ENCODE measurements at places on chromosomes 7 and 10.

- no peak for DNase-seq
Measured at GRCh38 chr7:119578116-119578515, 694.9 kb upstream of the KCND2 start.

GRCh38 chr10:78547397-78547796, 513.7 kb downstream of the RPS24 start:
- no peak for DNase-seq

DNA sequence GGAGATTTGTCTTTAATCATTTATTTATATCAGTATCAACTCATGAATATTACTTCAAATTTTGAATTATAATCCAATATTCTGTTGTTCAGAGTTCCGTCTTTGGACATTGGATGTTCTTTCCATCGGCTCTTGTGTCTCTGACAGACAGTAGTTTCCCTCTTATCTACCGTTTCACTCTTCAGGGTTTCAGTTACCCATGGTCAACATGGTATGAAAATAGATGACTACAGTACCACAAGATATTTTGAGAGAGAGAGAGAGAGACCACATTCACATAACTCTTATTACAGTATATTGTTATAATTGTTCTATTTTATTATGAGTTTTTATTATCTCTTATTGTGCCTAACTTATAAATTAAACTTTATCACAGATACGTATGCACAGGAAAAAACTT, 6.8 kb downstream of the SHTN1 start:
- DNase-seq, result no peak

- DNase-seq, result no peak
Measured at GRCh38 chr7:81845744-81846241, 75.9 kb upstream of the HGF start.

DNA sequence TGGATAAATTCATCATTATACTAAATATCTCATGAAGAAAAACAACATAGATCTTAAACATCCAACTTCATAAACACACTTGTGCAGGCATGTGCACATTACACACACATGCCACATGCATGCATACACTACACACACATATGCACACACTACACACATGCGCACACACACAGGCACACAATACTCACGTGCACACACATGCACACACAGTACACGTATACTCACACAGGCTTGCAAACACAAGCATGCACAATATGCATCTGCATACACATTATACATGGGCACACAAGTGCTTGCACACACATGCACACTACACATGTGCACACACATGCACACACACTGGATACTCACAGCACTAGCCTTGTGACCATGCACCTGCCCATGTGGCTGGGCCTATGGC, 105.2 kb downstream of the ADARB2 start:
- no peak for DNase-seq

DNA sequence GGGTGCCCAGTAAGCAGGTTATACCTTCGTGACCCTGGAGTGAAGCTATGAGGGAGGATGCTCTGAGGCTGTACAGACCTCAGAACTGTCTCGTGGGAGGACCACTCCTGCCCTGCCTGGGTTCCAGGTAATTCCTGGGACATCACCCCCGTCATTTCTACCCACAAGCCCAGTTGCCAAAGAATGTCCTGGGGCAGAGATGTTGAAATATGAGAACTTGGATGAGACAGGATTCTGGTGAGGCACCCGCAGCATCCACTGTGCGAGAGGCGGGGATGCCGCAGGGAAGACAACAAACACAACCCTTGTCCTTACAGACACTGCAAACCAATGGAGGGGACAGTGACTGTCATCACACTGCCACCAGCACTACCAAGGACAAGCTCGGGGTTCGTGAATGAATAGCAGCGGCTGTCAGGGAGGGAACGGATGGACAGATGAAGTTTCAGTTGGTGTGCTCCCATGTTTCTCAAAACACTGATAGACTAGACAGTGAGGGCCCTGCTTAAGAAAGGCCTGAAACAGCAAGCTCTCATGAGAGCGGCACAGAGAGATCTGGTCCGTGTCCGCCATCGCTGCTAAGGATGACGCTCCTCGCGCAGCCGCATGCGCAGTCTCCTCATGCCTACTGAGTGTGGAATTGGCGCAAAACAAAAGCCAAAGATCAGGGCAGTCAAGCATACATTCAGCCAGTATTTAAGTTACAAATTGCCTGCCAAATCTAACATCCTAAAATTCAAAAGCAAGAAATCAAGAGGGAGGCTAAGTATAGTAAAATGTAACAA, 82.0 kb upstream of the RHEB start:
- DNase-seq, result no peak

GRCh38 chr7:1661461-1661860, 8.6 kb upstream of the ELFN1 start:
- DNase-seq, result no peak

DNA sequence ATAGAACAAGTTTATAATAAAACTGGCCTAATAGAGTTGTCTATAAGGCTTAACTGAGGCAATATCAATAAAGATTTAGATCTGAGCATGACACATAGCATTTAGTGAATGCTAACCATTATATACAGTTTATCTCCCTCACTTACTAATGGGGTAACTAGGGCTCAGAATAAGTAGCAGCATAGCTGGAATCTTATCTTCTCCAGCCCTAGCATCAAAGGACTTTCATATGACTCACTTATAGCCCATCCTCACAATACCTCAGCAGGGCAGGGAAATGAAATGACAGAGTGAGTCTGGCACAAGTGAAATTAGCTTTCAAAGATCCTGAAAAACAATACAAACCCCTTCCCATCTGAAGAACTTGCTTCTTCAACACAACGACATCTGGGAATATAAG, 362.9 kb downstream of the KIF20B start:
- no peak for DNase-seq

- no peak for DNase-seq
Measured at GRCh38 chr7:5550385-5550784, 126.8 kb upstream of the TNRC18 start.

- no peak for DNase-seq
Measured at GRCh38 chr7:42745357-42746059, 166.4 kb downstream of the C7orf25 start.

GRCh38 chr10:67670401-67670800, 25.6 kb downstream of the CTNNA3 start:
- DNase-seq, result no peak

- DNase-seq, result no peak
Measured at GRCh38 chr10:95457319-95457886, 103.8 kb downstream of the SORBS1 start.

GRCh38 chr10:46515793-46516192, 40.7 kb downstream of the GPRIN2 start:
- DNase-seq, result no peak

GRCh38 chr10:35463105-35463867, 127.0 kb downstream of the CCNY start:
- DNase-seq, result no peak

DNA sequence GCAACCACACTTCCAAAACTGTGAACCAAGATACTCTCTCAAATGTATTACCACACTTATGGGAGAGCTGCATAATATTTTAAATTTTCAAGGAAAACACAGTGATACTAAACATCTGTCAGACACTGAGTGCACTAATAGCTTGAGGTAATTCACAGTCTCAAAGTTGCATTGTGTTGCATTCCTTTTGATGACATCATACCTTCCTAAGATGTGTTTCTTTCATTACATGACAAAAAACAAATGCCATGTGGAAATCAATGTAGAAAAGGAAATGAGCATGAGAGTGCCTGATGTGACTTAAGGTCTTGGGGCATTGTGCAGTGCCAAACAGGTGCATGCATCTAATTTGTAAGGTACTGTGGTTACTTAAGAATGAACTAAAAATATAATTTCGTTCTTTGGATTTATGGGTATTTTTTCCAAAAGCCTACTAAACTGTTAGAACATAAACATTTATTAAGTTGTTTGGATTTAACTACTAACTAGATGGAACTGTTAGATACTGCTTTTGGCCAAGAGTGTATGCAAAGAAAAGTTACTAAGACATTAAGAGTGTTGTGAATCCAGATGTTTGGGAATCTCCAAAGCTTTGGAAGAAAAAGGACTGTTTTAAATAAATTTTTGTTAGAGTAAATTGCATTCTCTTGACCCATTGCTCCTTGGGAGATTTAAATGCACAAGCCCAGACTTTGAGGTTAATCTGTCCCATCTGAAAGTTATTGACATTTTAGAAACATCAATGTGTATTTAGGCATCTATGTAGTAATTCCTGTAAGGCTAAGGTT, 496.2 kb upstream of the SEMA3D start:
- no peak for DNase-seq

DNA sequence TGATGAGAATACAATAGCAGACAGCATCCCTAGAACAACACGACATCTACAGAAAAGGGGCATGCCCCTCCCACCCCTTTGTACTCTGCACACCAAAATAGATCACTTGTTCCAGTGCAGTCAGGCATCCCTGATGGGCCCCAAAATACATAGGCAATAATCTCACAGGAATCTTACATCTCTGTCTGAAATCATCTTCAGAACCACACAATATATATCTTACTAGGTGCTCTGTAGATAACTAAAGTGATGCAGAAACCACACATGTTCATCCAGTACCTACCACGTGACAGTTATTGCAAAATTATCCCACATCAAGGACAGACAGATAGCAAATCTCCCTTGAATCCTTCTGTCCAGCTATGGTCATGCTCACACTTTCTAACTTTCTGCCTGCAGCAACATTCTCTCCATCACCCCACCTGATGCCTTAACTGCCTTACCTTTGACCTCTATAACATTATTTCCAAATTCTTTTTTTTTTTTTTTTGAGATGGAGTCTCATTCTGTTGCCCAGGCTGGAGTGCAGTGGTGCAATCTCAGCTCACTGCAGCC, 30.7 kb downstream of the ST8SIA6 start:
- no peak for DNase-seq

DNA sequence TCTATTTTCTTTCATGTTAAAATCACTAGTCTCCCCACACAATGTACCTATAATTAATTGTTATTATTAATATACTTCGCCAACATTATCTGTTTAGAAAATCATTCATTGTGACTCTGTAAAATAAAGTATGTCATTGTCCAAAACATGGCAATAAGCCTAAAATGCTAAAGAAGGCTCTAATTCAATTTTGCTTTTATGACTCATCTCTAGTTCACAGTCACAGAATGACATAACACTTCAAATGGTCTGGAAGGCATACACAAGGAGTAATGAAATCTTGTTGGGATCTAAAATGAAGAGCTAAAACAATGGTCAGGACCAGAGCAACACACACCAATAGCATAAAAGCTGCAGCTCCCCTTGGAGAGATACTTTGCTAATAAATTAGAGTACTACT, 505.8 kb downstream of the GPAM start:
- DNase-seq, result no peak

DNA sequence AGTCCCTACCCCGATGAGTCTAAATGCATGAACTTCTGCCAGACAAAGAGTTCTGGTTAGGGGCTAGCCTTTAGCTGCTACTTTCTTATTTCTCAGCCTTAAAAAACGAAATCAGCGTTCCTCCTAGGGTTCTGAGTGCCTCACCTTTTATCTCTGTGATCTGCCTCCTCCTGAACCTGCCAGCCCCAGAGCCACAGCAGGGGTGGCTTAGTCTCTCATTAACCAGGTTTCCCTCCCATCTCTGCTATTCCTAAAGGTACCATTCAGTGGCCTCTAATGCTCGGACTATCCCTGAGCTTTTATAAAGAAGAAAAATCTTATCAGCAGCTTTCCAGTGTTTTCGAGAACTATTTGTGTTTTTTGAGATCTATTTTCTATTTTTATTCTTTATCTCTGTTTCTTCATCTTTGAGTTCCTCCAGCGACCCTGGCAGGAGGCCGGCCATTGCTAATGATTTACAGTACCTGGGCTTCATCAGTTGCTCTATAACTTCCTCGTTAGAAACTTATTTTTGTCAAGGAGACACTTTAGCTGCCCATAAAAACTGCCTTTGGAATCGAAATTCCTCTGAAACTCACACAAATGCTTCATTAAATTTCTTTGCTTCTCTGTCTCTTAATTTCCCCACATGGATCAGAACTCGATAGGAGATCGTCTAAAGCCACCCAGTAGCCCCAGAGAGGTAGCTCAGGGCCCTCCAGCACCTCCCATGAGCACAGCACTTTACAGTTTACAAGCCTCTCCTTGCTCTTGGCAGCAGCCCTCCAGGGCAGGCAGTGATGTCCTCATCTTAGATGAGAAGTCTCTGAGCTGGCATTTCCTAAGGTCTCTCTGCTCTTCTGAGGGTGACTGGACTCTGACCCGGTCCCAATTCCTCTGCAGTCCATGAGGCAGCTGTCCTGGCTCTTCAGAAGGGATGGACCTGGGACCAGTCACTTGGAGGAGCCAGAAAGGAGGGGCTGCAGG, 149.1 kb downstream of the EBF3 start:
- no peak for DNase-seq

GRCh38 chr10:86102451-86102850, 264.1 kb downstream of the GRID1 start:
- no peak for DNase-seq

GRCh38 chr10:126937026-126937425, 31.8 kb downstream of the DOCK1 start:
- DNase-seq, result no peak

GRCh38 chr10:45001381-45002148, 842 bp downstream of the ZNF22 start:
- DNase-seq, result no peak

DNA sequence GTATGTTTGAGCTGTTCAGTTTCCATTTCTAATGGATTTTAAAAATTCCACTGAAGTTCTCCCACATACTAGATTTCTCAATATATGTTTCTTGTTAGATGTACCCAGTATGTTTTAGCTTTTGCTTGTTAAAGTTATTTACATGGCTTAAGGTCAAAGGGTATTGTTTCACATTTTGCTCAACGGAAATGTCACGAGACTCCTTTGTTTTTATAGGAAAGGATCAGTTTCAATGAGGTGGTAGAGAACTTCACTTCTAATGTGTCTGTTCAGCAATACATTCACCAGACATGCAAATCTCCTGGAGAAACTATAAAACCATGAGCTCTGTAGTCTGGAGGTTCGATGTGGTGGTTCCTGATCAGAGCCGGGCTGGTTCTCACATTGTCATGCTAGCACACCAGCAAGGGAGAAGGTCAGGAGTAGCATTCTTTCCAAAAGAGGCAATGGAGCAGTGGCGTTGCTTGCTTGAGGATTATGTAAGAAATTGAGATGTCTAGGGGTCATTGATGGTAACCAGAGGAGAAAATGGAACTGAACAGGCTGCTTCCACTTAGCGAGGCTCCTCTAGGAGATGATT, 114.0 kb downstream of the RAB18 start:
- no peak for DNase-seq

GRCh38 chr7:128703609-128704241, 31.6 kb downstream of the GARIN1A start:
- DNase-seq, result no peak

- no peak for DNase-seq
Measured at GRCh38 chr7:19675816-19676215, 33.0 kb downstream of the POLR1F start.

- no peak for DNase-seq
Measured at GRCh38 chr10:42836771-42837468, 54.3 kb downstream of the BMS1 start.
